Activated CD4-positive, alpha-beta T cell treated with anti-CD3 and anti-CD28 coated beads for 36 hours (primary cell): ENCODE measurements at places on chromosomes 13 and 19. TPM values are rescaled to one million over a fixed set of nuclear protein-coding genes. Genes with fewer than 3 reads are reported as not detected.

DNA sequence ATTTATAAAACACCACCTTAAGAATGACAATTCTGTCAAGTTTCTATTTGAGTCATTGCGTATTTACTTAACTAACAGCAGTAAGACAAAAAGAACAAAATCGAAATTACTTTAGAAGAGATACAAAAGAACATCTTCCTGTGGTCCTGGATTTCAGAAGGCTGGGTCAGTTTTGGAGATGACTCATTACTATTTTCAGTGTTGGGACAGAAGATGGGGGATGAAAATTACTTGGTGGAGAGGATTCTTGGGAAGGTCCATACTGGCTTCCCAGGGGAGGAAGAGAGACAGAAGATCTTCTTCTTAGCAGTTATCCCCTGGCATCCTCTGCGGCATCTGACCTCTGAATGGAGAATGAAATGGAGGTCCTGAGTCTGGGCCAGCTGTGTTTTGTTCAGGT is 33.5 kb upstream of the CSNK1A1L start:
- no peaks in the 10 kb centered on the region for H3K4me1 ChIP-seq
- H3K27me3 ChIP-seq, result peaks cover 2% of the 10 kb centered on the region
- no peak overlapping the region for H3K4me3 ChIP-seq
- no peak overlapping the region for H3K27ac ChIP-seq
- H3K36me3 ChIP-seq, result no peaks in the 10 kb centered on the region
- no peak for DNase-seq

DNA sequence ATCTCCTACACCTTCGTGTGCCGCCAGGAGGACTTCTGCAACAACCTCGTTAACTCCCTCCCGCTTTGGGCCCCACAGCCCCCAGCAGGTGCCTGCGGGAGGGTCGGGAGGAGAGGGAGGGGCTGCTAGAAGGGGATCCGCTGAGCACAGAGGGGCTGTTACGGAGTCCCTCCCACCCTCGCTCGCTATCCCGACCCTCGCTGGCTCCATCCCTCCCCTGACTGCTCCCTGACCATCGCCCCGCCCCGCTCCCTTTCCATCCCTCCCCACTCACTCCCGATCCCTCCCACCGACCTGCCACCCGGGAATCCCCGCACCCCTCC is 780 bp downstream of the CD177 start:
- no peaks in the 10 kb centered on the region for H3K36me3 ChIP-seq
- no peak overlapping the region for H3K4me3 ChIP-seq
- no peak overlapping the region for H3K27ac ChIP-seq
- DNase-seq, result no peak

DNA sequence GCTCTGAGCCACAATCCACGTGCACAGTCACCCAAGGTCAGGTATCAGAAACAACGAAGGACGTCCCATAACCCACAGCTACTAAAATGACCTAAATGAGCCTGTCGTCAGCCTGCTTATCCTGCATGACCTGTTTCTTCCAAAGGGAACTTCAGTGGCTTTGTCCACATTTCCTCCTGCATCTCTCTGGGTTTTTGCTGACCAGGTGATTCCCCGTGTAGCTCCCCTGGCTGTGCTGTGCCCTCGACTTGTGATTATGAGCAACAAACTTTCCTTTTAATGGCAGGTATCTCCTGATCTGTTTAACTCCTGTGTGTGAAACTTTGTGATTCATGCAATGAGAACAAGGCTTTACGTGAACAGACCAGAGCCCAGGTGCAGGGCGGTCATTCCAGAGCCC is 81.0 kb downstream of the PEG3 start:
- H3K36me3 ChIP-seq, result peaks cover 8% of the 10 kb centered on the region
- DNase-seq, result no peak
- H3K4me1 ChIP-seq, result no peaks in the 10 kb centered on the region
- no peak overlapping the region for H3K27ac ChIP-seq
- H3K4me3 ChIP-seq, result no peak overlapping the region
- H3K27me3 ChIP-seq, result peaks cover 3% of the 10 kb centered on the region

DNA sequence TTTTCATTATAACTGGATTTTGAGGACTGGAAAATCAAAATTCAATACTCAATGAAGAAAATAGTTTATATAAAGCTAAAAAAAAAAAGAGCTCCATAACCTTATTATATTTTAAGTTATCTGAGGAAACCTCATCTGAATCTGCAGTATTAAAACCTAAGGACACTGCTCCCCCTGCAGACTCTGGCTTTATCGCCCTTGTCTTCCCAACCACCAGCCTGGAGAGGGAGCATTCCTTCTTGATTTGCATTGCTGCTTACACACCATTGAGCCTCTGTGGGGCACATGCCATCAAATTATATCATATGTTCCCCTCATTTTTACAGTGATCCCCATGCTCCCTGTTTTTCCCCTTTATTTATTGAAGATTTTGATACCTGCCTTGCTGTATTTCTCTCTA is 871.4 kb upstream of the GPC6 start:
- H3K27ac ChIP-seq, result no peak overlapping the region
- H3K36me3 ChIP-seq, result no peaks in the 10 kb centered on the region
- H3K27me3 ChIP-seq, result no peaks in the 10 kb centered on the region

DNA sequence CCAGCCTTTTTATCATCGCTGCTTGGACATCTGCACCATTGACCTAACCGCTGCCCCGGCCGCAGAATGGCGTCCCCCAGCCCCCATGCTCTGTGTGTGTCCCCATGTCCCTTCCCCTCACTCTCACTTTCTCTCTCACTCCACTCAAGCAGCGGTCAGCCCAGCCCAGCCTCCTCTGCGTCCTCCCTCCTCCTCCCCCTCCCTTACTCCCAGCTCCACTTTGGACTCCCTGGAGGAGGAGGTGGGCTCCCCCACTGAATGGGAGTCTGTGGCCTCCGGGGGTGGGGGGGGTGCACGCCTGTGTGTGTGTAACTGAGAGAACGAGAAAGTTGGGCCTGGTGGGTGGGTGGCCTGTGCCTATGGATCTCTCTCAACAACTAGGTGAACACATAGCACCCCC is 2.2 kb downstream of the MAP2K7 start:
- peaks cover 22% of the 10 kb centered on the region for H3K4me1 ChIP-seq
- H3K4me3 ChIP-seq, result peak overlapping the region; percentile 85
- H3K27ac ChIP-seq, result no peak overlapping the region
- DNase-seq, result no peak
- peaks cover 22% of the 10 kb centered on the region for H3K36me3 ChIP-seq

- no peaks in the 10 kb centered on the region for H3K36me3 ChIP-seq
- H3K27me3 ChIP-seq, result no peaks in the 10 kb centered on the region
- H3K27ac ChIP-seq, result no peak overlapping the region
- DNase-seq, result no peak
- H3K4me1 ChIP-seq, result no peaks in the 10 kb centered on the region
Observed at GRCh38 chr13:66875264-66875663, 354.9 kb downstream of the PCDH9 start.

GRCh38 chr13:35469806-35470525 is 6.5 kb downstream of the MAB21L1 start:
- peaks cover 11% of the 10 kb centered on the region for H3K4me1 ChIP-seq
- no peak overlapping the region for H3K27ac ChIP-seq
- H3K4me3 ChIP-seq, result no peak overlapping the region
- peaks cover 4% of the 10 kb centered on the region for H3K36me3 ChIP-seq
- peaks cover 53% of the 10 kb centered on the region for H3K27me3 ChIP-seq

- no peak for DNase-seq
- no peak overlapping the region for H3K4me3 ChIP-seq
- peaks cover 57% of the 10 kb centered on the region for H3K27me3 ChIP-seq
Observed at GRCh38 chr19:7731615-7732014, 295 bp downstream of the CLEC4G start.

Gene KLK6
- total RNA-seq, result not detected

Gene PRTN3
- not detected for total RNA-seq

Gene METTL21C
- not detected for total RNA-seq

Gene IL4I1
- total RNA-seq, result 22.2 TPM

Gene PLPP2
- 0.37 TPM for total RNA-seq

Gene ZNF90
- total RNA-seq, result 21.6 TPM
